Naive thymus-derived CD4-positive, alpha-beta T cell (primary cell): ENCODE measurements at places on chromosomes 1 and 21.

- no peak for DNase-seq
Observed at GRCh38 chr1:58233729-58234128, 312.8 kb downstream of the OMA1 start.

DNA sequence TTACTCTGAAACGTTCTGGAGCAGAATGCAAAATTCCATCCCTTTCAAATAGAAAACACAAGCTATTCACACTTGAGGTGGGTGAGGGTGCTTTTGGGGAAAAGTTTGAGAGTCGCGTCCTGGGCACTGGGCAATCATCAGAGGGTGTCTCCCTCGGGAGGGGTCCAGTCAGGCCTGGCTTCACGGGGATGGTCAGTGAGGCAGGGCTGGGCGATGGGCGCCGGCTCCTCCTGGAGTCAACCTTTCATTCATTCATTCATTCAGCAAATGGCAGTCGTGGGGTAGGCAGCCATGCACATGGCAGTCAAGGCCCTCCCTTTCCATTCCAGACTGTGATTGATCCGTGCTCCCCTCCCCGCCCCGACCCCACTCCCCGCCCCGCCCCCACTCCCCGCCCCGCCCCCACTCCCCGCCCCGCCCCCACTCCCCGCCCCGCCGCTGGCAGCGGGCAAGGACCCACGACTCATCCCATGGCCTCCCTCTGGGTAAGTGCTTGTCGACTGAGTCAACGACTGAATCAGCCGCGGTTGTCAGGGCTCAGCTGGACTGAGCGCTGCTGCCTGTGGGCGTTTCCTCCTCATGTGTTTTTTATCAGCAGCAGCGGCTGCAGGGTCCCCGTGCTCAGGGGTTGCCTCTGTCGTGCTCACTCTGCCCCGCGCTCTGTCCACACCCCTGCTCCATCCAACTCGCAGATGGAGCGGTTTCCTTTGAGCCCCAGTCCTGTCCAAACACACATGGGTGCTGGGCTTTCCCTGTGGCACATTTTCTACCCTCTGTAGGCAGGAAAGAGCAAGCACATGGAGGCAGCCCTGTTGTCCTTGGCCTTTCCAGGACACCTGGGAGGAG lies 12.5 kb upstream of the SPSB1 start:
- DNase-seq = no peak

- no peak for DNase-seq
Observed at GRCh38 chr21:39178421-39178820, 4.8 kb downstream of the PSMG1 start.

- DNase-seq = no peak
Observed at GRCh38 chr1:172293429-172293828, 127.1 kb upstream of the C1orf105 start.

DNA sequence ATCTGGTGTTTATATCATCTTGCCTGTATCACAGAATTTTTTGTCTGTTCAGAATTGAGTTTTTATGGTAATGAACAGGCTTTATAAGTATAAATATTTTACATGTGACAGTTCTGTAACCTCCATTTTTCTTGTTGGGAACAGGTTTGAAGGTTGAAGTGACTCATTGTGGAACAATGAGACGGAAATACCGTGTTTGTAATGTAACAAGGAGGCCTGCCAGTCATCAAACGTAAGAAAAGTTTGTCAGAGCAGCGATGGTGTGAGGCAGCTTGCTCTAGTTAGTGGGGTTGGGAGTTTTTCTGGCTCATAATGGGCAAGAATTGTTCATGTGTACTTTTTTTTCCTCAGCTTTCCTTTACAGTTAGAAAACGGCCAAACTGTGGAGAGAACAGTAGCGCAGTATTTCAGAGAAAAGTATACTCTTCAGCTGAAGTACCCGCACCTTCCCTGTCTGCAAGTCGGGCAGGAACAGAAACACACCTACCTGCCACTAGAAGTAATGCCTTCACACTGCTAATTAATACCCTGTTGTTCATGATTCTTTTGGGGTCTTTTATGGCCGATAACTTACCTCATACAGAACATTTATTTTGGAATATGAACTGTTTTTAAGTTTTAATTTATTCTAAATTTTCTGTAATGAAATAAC lies 75.2 kb upstream of the TEKT2 start:
- DNase-seq = no peak

DNA sequence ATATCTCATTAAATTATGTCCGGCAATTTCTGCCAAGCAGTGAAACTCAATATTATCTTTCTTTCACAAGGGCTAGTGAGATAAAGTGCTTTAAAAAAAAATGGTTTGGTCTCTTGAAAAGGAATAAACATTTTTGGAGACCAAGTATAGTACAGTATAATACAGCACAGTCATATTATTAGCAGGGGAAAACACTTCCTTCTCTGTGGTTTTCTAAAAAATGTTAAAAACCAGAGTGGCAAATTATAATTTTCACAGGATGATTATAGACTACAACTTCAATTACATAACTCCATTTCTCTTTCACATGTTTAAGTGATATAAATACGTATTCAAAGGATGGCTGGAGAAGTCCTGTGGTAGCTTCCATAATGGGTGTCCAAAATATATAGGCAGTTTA lies 170.3 kb upstream of the DMRTA2 start:
- no peak for DNase-seq

DNA sequence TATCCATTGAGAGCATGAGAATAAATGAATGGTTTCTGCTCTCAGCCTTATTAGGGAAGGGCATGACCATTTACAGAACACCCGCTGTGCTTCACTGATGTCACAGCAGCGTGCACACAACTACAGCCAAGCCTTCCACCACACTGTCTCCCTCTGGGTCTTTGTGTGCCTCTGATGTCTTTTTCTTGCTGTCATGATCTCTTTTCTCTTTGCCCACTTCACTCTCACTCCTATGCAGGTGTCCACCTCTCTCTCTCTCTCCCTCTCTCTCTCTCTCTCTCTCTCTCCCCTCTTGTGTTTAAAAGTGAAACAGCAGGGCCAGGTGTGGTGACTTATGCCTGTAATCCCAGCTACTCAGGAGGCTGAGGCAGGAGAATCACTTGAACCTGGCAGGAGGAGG lies 232.5 kb upstream of the JUN start:
- no peak for DNase-seq

- DNase-seq = no peak
Observed at GRCh38 chr1:57916041-57916440, 492.2 kb upstream of the DAB1 start.

- no peak for DNase-seq
Observed at GRCh38 chr1:151539321-151540020, 638 bp upstream of the TUFT1 start.

GRCh38 chr21:42997053-42997452 lies 22.7 kb downstream of the PKNOX1 start:
- DNase-seq = no peak

- no peak for DNase-seq
Observed at GRCh38 chr1:94013367-94013878, 104.2 kb upstream of the GCLM start.

DNA sequence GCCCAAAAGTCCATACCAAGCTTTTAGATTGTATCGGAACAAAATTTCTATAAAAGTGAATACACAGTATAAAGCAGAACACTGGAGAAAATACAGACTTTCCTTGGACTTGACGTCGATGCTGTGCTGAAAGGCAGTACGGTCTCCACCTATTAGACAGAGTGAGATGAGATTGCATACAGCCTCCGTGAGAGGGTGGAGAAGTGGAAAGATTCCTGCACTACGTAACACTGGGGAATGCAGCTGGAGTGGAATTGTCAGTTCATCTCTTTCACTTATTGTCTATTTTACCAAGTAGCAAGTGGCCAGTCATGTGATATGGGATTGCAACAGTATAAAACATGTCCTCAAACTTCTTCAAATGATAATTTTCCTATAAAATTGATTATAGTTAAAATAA lies 209.5 kb downstream of the ZP4 start:
- no peak for DNase-seq

DNA sequence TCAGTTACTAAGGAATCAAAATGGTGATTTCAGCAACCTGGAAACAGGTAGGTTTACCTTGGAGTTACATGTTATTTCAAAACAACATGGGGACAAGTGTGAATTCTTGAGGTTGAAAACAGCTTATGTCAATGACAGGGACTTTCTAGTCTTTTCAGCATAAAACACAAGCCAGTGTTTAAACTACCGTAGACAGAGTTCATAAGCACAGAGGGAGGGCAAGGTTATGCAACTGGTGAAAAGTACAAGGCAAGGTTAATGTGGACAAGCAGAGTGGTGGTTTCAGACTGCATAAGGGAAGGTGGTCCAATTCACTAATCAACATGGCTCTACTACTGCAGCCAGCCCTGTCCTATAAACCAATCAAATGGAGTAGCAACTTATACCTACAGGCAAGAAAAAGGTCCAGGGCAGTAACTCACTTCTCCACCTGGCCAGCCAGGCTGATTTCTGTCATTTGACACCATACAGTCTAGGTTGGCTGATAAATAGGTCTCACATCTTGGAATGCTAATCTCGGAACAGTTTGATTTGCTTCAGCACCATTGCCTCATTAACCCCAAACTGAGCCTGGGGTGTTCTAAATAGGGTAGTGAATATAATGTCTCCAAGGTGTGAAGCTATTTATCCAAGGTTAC lies 250.3 kb upstream of the PROX1 start:
- DNase-seq = no peak

- DNase-seq = no peak
Observed at GRCh38 chr1:22710701-22711049, at the start of gene EPHB2. Gene EPHB2 (plus strand): TSS chr1:22710839. CDS start chr1:22710983, 144 bp downstream.
